ENCODE measurements at places on chromosomes 12 and 14.

- DNase-seq, result no peak
Observed at GRCh38 chr12:79125358-79125757, 260.8 kb downstream of the SYT1 start.

- DNase-seq, result no peak
Observed at GRCh38 chr12:27868139-27868538, 88.1 kb upstream of the MANSC4 start.

GRCh38 chr14:72017290-72017689 lies 85.1 kb downstream of the RGS6 start:
- DNase-seq, result no peak

DNA sequence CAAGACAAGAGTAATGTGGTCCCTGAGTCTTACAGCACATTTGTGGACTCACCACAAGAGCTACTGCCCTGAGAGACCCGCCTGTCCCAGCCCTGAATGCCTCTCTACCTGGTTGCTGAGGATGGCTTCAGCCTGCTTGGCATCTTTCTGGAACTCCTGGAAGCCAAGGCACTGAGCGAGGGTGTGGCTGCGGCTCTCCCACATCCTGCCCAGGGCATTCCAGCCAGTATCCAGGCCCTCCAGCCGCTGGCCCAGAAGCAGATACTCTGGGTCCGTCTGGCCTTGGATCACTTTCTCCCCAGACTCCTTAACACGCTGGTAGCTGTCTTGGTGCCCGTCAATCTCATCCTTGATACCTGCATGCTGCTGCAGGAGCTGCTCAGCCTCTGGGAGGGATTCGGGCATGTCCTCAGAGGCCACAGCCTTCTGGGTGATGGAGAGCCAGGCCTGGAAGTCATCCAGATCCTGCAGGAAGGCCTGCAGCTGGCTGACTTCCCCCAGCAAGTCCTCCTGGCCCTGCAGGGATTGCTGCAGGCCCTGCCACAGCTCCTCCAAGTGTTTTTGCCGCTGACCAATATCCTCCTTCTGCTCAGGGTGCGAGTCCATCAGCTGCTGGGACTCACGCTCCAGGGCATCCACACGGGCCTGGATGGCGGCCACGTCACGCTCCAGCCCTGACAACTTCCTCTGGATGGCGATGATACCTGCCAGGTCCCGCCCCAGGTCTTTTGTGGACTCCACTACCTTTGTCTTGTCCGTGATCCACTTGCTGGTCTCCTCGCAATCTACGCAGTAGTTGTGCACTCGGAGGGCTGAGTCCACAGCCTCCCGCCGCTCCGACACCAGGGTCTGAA lies 82.3 kb downstream of the PLEKHG3 start:
- no peak for DNase-seq

DNA sequence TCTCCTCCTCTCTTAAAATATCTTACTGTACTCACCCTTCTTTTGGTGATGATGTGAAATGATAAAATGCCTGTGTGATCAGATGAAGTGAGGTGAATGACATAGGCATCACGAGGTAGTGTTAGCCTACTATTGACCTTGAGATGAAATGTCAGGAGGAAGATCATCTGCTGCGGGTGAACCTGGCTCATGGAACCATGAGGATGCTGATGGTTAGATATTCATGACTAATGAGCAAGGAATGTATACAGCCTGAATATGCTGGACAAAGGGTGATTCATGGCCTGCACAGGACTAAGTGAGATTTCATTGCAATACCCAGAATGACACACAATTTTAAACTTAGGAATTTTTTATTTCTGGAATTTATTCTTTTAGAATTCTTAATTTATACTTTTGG lies 89.6 kb downstream of the DAAM1 start:
- DNase-seq, result no peak

- DNase-seq, result peak; percentile 44
Observed at GRCh38 chr14:97581016-97581415, 783.8 kb downstream of the VRK1 start.

GRCh38 chr14:42541535-42542001 lies 934.9 kb downstream of the LRFN5 start:
- no peak for DNase-seq

GRCh38 chr14:24060443-24060842 lies 8.6 kb downstream of the CARMIL3 start:
- no peak for DNase-seq

DNA sequence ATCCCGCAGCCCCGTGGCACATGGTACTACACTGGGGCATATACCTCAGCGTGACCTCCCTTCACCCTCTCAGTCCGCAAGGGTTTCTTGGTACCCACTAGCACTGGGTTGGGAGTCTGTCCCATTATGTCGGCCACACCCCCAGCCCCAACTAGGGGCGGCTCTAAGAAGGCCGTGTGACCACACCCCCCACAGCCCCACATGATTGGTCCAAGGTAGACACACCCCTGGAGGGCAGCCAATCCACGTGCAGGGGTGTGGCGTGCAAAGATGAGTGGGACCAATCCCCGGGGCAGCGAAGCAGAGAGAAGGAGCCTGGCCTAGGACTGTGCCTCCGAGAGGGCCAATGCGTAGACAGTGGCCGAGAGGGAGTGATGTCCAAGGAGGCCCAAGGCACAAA lies 34.6 kb upstream of the BEGAIN start:
- DNase-seq, result no peak
